ENCODE measurements at places on chromosomes 7 and 10.

DNA sequence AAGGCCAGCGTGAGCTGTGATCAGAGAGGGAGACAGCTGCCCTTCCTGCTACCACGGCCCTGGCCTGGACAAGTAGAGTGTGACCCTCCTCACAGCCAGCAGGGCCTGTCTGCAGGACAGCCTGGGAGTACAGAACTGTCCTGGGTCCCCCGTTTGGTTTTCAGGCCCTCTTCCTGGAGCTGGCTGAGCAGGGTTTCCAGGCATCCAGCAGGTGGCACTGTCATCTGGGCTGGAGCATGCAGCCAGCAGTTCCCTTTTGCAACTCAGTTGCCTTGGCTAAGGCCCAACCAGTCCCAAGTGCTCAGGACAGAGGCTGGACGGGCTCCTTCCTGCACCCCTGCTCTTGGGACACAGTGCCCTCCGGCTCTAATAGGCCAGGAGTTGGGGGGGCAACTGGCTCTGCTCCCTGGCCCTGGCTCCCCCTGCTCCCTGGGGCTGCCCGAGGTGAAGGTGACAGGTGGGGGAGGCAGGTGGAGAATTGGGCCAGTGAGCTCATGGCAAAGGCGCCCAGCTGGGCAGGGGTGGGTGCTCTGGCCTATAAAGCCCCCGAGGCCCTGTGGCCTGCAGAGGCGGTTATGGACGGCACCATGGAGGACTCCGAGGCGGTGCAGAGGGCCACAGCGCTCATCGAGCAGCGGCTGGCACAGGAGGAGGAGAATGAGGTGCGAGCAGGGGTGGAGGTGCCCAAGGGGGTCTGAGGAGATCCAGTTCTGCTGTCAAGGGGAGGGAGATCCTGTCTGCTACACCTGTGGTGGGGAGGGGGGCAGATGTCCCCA, at the start of gene ANKRD2:
Gene ANKRD2, plus strand, starts transcription at position 566 of the 776 bp plus-strand sequence. Its CDS starts 10 bp downstream, at position 576.
- DNase-seq: peak; percentile 71

DNA sequence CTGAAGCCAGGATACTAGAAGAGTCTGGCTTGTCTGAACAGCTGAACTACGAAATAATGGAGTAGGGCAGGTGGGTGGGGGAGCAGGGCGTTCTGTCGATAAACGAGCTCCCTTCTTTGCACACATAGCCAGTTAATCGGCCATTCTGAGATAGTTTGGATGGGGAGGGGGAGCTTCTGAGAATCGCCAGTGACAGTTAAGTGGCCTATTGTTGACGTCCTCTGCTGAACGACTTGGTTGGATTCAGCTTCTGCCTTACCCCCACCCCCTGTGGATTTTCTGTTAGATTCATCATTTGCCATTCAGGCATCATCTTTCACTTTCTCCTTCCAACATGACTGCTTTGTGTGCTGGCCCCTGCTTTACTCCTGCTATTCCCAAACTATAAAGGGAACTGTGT, 520 bp downstream of the CPA5 start:
- no peak for DNase-seq

DNA sequence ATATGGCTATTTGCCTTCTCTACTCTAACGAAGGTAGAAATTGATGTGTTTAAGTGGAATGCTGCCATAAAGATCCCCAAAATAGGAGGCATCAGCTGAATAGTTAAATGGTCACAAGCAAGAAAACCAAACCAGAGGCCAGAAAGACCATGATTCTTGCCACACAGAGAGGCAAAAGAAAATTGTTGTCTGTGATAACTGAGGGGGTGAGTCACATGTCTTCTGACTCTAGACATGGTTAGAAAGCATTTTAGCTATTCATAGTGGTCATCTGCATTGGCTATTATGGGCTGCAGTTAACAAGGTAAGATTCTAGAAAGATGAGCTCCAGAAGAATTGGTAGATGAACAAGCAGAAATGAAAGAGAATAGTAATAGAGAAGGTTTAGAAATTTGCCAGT, 361.4 kb upstream of the NPSR1 start:
- peak; percentile 75 for DNase-seq

- no peak for DNase-seq
Measured at GRCh38 chr10:88392222-88392621, 190.9 kb downstream of the RNLS start.

- no peak for DNase-seq
Measured at GRCh38 chr10:72785409-72785808, 93.5 kb downstream of the MCU start.

GRCh38 chr7:85474234-85474633, 287.4 kb upstream of the SEMA3D start:
- DNase-seq: peak; percentile 93

DNA sequence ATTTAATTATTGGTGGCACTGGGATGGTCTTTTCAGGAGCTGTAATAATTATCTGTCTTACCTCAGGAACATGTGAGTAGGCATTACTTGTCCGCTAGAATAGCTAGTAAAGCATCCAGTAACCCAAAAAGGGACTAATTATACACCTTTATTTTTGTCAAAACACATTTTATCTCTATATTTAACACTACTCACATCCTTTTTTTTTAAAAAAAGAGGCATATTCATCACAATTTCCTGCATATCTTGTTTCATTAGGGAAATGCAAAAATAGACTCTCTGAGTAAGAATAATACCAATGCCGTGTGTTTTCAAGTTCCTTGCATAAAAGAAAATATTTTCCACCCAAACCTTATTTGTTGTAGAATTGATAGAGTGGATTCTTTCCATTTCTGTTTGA, 99.5 kb downstream of the VTI1A start:
- DNase-seq: no peak

- DNase-seq: peak; percentile 25
Measured at GRCh38 chr7:48176356-48176893, 5.2 kb downstream of the ABCA13 start.

Measured in fibroblast of upper back skin (primary cell).